ENCODE measurements at places on chromosomes 1 and 21.

DNA sequence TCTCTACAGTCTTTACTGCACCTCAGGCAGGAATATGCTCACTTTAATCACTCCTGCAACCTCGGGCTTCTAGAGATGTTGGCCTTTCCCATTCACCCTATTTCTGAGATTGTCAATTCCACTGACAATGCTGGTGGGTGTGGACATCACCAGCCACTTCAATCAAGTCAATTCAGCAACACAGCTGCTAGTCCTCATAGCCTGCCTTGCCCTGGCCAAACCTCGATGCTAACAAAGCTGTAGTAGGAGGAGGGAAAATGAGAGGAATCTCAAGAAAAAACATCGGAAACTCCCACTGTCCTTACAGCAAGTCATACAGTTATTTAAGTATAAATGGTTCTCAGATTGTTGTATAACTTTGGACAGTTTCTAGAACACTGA, 155.0 kb downstream of the KCNH1 start:
- no peak for DNase-seq

- DNase-seq = no peak
These were observed 10.5 kb downstream of the FOXJ3 start for GRCh38 chr1:42324398-42325013.

GRCh38 chr1:16289959-16290358, 53.0 kb upstream of the CPLANE2 start:
- no peak for DNase-seq

- no peak for DNase-seq
These were observed 30.1 kb downstream of the RAP1A start for GRCh38 chr1:111649648-111650047.
